ENCODE measurements at places on chromosomes 7 and 10.

DNA sequence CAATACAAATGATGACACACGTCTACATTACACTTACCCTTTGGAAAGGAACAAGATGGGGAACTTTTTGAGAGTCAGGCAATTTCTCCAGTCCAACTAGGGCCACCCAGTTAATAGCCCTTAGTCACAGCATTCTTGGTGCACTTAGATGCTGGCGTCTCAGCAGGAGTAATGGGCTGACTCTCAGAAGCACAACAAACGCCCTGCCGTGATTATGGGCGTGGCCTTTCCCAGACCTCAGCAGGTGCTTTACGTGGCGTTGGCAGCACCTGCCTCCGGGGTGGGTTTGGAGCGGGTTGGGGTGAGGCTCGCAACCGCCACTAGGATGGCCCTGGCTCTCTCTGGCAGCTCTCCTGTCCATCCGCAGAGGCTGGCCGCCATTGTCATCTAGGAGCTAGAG lies 147.6 kb upstream of the SHH start:
- H3K27ac ChIP-seq, result no peak overlapping the region
- no peaks in the 10 kb centered on the region for H3K27me3 ChIP-seq
- no peaks in the 10 kb centered on the region for H3K4me1 ChIP-seq

DNA sequence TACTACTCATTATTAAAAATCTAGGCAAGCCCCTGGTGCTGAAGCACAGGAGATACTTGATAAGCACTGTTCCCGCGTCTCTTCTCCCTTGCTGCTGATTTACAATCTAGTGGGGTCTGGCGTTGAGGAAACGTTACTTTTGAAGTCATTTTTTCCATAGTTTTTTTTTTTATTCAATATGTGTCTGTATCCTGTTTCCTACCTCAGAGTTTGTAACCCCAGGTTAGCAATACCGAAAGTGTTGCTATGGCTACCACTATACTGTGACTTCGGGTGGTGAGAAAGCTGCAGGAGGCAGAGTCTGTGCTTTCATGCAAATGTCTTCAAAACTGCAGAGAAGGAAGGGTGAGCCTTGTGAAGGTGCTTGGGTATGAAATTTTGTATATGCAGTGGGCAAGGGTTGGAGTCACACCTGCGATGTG lies 458.8 kb upstream of the GHITM start:
- H3K27me3 ChIP-seq, result no peaks in the 10 kb centered on the region
- no peak overlapping the region for H3K4me3 ChIP-seq
- H3K27ac ChIP-seq, result no peak overlapping the region
- H3K4me1 ChIP-seq, result peaks cover 8% of the 10 kb centered on the region

DNA sequence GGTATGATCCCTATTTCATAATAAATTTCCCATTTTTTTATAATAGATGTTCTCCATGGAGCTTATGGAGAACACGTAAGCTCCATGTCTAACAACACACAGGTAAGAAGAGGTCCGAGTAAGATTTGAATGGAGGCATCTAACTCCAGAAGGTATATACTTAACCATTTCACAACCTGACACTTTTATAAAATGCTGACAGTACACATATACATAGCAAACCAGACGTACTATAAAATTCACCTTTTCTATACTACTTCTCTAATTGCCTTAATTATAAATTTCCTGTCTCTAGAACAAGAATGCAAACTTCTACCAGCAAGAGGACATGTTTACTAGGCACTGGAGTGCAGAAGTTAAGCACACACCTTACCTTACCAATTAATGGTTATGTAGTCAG lies 151.3 kb downstream of the DGKI start:
- peaks cover 2% of the 10 kb centered on the region for H3K36me3 ChIP-seq
- peaks cover 23% of the 10 kb centered on the region for H3K4me1 ChIP-seq
- H3K4me3 ChIP-seq, result no peak overlapping the region
- no peaks in the 10 kb centered on the region for H3K27me3 ChIP-seq

DNA sequence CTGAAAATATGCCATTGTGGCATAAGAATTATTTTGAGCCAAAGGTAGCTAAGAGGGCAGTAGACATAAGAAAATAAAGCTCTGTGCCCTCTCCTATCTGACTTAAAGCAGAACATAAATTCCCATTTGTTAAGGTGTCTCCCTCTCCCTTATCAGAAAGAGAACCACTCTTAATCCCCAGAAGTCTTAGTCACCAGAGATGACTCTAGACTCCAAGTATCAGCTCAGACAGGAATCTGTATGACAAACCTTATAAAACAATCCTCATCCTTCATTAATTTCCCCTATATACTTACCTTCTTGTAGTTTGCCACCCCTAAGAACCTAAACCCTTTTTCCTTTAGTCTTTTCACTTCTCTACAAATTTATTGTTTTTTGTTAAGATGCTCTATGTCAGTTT lies 21.8 kb upstream of the PIP4K2A start:
- H3K27ac ChIP-seq, result no peak overlapping the region
- no peaks in the 10 kb centered on the region for H3K27me3 ChIP-seq
- no peak for DNase-seq
- H3K36me3 ChIP-seq, result no peaks in the 10 kb centered on the region

DNA sequence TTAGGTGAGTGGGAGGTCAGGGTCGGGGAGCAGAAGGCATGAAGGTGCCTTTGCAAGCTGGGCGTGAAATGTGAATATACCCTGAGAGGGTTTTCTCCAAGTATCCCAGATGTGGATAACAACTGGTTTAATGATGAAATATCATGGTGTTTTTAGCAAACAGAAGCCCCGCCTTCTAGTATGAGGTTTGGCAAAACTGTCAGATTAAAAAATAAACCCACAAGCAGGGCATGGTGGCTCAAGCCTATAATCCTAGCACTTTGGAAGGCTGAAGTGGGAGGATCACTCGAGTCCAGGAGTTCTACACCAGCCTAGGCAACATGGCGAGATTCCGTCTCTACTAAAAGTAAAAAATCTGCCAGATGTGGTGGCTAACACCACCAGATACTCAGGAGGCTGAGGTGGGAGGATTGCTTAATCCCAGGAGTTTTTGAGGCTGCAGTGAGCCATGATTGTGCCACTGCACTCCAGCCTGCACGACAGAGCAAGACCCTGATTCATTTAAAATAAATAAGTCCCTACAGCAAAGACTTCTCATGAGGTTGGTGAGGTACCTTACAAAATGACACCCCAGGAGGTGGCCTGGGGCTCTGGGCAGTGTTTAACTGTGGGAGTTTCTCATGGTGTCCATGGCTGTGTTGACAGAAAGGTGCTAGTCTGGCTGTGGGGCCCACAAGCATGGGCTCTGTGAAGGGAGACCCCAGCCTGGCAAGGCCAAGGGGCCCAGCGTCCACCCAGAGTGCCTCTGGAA lies 6.7 kb upstream of the PWWP2B start:
- peaks cover 21% of the 10 kb centered on the region for H3K4me1 ChIP-seq
- no peaks in the 10 kb centered on the region for H3K27me3 ChIP-seq
- H3K27ac ChIP-seq, result peak overlapping the region; percentile 34
- H3K4me3 ChIP-seq, result no peak overlapping the region
- H3K36me3 ChIP-seq, result no peaks in the 10 kb centered on the region

DNA sequence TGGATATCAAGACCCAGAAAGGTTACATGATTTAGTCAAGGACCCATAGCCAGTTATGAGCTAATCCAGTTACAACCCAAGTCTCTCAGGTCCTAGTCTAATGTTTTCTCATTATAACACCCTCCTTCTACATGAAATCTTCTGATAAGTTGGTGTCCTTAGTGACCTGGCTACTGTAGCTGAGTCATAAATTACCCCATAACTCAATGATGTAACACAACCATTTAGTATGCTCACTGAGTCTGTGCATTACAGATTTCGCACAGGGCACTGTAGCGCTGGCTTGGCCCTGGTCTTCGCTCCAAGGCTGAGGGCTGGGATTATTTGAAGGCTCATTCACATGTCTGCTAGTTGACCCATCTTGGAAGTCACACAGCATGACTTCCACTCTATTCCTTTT lies 36.0 kb upstream of the GLCCI1 start:
- H3K27ac ChIP-seq, result no peak overlapping the region
- DNase-seq, result no peak
- H3K4me3 ChIP-seq, result no peak overlapping the region

DNA sequence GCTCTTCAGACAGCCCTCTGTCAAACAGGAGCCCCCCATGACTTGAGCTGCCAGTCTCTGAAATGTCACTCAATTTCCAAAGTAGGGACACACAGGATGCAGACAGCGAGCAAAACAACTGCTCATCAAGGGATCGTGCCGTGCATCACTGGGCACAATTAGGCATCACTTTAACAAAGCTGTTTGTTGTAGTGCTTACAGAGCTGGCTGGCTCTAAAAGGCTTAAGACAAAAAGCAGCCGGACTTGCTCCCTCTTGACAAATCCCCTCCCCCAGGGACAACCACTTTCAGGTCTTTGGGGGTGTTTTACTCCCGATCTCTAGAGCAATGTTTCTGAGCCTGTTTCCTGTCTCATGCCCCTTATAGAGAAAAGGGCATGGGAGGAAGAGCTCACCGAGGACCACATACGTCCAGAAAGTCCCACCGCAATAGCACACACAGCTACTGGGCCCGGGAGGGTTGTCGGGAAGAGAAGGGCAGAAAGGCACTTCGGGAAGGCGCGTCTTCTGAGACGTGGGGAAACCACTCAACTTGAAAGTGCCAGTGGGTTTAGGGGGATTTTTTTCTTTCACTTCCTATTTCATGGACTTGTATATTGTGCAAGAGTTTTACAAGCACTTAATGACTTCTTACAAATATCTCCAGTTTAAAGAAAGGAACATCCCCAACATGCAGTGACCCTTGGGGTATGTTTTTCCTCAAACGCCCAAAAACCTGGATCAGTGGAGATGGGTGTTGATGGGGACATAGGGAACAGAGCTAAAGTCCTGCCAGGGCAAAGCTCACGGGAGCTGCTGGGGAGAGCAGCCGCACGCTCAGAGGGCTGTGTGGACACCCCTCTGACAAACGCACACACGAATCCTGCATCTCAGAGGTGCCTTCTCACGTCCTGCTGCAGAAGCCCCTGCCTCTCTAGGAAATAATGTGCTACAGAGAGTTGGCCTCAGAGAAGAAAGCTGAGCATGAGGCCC lies 27.1 kb downstream of the LRRC20 start:
- H3K4me3 ChIP-seq, result no peak overlapping the region
- H3K4me1 ChIP-seq, result peaks cover 13% of the 10 kb centered on the region
- no peaks in the 10 kb centered on the region for H3K27me3 ChIP-seq

DNA sequence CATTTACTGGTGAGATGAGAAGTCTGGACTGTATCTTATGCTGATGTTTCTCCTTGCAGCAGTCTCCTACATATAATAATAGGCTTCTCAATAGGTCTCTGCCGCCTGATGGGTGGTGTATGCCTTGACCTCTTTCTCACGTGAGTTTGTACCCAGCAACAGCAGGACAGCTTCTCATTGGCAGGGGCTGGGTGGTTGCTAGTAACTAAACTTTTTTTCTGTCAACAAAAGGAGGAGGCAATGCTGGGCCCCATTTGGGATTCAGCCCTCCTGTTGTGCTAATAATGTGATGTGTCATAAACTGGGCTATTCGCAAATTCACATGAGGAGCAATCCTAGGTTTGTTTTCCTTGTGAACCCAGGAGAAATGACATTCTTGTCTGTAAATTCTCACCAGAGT lies 533.6 kb downstream of the GATA3 start:
- no peaks in the 10 kb centered on the region for H3K4me1 ChIP-seq
